Epithelial cell of esophagus (primary cell): ENCODE measurements at places on chromosomes 4 and X.
A peak's percentile ranks its signal among the peaks of the same experiment; 100 is the strongest.

GRCh38 chrX:155262970-155263754, 1.1 kb downstream of the RAB39B start:
- DNase-seq: no peak

- DNase-seq: no peak
Measured at GRCh38 chr4:83192634-83193033, 78.1 kb upstream of the PLAC8 start.

DNA sequence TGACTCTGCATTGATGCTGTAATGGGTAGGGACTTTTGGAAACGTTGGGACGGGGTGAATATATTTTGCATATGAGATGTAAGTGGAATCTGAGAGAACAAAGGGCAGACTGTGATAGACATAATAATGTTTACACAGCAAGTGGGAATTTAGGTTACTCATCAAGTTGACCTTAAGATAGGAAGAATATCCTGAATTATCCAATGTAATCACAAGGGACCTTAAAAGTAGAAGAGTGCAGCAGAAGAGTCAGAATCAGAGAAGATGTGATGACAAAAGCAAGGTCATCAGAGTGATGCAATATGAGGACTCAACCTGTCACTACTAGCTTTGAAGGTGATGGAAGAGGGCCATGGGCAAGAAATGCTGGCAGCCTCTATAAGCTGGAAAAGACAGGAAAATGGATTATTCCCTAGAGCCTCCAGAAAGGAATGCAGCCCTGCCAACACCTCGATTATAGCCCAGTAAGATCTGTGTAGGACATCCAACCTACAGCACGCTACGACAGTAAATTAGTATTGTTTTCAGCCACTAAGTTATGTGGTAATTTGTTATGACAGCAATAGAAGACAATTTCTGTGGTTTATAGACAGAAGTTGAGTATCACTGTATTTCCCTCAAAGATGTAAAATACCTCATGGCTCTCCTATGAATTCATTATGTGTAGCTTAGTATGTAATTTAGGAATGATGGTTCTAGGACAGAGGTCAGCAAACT, 26.4 kb downstream of the MORC4 start:
- no peak for DNase-seq

GRCh38 chr4:108270466-108271450, 102.0 kb upstream of the LEF1 start:
- peak; percentile 82 for DNase-seq

DNA sequence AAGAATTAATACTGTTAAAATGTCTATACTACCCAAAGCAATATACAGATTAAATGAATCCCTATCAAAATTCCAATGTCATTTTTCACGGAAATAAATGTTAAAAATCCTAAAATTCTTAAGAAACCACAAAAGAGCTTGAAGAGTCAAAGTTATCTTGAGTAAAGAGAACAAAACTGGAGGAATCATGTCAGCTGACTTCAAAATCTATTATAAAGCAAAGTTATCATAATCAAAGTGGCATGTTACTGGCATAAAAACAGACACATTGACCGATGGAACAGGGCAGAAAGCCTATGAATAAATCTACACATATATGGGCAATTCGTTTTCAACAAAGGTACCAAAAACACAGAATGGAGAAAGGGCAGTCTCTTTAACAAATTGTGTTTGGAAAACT, 579.0 kb downstream of the INPP4B start:
- DNase-seq: no peak

DNA sequence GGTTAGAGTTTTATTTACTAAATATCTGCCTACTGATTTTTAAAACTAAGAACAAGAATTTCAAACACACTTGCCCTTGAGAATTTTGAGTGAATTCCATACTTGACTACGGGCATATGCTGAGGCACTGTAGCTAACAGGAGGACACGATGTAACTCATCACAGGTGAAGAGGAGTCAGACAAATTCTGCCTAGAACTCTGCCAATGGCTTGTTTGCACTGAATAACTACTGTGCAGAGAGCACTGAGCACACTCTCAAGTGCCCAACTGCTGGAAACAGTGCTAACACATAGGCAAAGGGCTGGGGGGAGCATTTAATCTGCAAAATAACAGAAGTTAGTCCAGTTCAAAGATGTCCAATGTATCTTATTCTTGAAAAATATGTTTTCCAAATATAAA, 104.4 kb downstream of the WDFY3 start:
- no peak for DNase-seq

DNA sequence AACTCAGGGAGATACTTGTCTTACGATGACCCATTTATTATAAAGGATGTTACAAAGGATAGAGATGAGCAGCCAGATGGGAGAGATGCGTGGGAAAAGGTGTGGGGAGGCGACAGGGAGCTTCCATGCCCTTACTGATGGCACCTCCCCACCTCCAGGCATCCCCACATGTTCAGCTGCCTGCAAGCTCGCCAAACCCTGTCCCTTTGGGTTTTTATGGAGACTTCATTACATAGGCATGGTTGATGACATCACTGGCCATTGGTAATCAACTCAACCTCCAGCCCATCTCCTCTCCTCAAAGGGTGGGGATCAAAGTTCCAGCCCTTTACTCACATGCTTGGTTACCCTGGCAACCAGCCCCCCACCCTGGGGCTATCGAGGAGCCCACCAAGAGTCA, 29.4 kb upstream of the SLC2A9 start:
- DNase-seq: no peak
